ENCODE measurements at places on chromosomes 3 and 15. TPM values are rescaled to one million over a fixed set of nuclear protein-coding genes. Genes with fewer than 3 reads are reported as not detected.

Gene PROK2
- 1.9 TPM for total RNA-seq

Gene ZNF80
- not detected for total RNA-seq

Gene MAP1A
- 48.2 TPM for total RNA-seq

Gene ANKRD28
- 152 TPM for total RNA-seq

Gene PEX5L
- total RNA-seq: 45.4 TPM

Gene NLGN1
- 113 TPM for total RNA-seq

Gene DPPA2
- not detected for total RNA-seq

Gene DUOX2
- total RNA-seq: not detected

Gene SLC12A1
- 2.2 TPM for total RNA-seq

Gene CAMK2N2
- total RNA-seq: 3.4 TPM

Gene IL17RD
- 63.5 TPM for total RNA-seq

Gene ZBED2
- total RNA-seq: not detected

Gene MESP2
- not detected for total RNA-seq

Measured in parietal lobe (tissue), 2 donors.